Karpas-422 (cell line): ENCODE measurements at places on chromosomes 1 and 21.
A peak's percentile ranks its signal among the peaks of the same experiment; 100 is the strongest.

- DNase-seq: no peak
These were observed 2.3 kb upstream of the USP16 start for GRCh38 chr21:29022166-29022565.

- no peak for DNase-seq
These were observed 46.1 kb upstream of the TRAPPC10 start for GRCh38 chr21:43965911-43966585.

GRCh38 chr1:161374373-161374772 is 6.7 kb upstream of the CFAP126 start:
- DNase-seq: peak; percentile 67

- no peak for DNase-seq
These were observed 20.1 kb downstream of the CFHR5 start for GRCh38 chr1:196997423-196997822.

GRCh38 chr1:44826375-44827196 is 16.5 kb downstream of the PTCH2 start:
- DNase-seq: no peak

DNA sequence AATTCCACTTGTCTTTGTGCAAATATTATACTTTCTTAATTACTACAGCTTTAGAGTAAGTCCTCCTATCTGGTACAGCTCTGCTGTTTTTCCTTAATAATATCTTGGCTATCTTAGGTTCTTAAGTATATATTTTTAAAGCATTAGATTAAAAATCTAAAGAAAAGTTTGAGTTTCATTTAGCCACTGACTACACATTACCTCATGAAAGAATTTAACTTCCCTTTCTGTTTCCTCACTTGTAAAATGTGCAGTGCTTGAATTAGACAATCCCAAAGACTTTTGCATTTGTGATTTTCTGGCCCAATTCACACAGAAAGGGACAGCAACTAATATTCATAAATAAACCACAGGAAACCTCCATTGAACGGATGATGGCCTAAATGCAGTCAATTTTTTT is 126.4 kb upstream of the SAMSN1 start:
- no peak for DNase-seq

GRCh38 chr1:89089962-89090361 is 25.0 kb upstream of the GBP1 start:
- no peak for DNase-seq

DNA sequence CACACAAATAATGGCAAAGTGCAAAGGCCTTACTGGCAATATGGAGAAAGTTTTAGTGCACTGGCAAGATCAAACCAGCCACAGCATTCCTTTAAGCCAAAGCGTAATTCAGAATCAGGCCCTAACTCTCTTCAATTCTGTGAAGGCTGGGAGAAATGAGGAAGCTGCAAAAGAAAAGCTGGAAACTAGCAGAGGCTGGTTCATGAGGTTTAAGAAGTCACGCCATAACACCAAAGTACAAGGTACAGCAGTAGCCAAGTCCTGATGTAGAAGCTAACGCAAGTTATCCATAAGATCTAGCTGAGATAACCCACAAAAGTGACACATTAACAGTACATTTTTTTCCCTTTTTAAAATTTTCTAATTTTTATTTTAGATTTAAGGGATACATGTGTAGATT is 57.1 kb downstream of the SLC27A3 start:
- no peak for DNase-seq

DNA sequence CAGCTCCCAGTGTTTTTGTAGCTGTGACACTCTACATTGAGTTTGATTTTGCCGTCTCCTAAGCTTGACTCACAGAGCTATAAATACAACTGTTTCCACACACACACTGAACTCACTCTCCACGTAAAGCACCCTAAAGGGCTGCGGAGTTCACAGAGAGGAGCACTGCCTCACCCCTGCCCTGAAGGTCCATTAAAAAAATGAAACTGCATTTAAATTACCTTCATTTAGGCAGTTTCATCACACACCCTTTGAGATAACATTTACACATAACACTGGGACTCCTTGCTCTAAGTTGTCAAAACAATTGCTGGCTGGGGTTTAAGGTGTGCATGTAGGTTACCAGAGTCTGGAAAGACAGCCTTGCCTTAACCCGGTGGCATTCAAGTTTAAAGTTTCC is 137.1 kb upstream of the MAGI3 start:
- DNase-seq: no peak

DNA sequence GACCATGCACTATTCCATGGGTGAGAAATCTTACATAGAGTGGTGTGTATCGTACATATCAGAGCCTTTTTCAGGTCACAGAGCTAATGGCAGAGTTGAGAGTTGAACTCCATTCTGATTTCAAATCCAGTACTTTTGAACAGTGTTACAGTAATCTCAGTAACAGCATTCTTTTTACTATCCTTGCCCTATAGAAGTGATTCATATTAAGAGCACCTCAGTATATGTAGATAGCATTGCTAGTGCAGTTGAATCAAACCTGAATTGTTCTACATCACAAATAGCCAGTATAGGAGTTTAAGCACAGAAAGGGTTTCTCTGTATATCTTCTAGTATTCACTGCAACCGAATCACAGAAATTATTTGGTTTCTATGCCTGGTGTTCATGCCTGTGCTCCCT is 11.4 kb upstream of the GBP6 start:
- DNase-seq: no peak

DNA sequence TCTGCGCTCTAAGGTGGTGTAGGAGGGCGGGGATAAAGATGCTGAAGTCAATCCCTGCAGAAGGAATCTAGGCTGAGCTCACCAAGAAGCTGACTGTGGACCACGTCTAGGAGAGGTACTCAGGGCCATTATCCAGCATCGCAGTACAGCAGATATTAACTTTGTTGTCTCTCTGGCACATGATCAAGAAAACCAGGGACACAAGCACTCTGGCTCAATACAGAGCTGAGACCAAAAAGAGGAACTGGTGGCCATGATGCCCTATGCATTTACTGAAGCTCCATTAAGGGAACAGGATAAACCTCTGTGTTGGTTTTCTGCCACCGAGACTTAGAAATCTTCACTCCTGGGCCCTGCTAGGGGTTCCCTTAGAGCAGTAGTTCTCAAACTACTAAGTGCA is 38.0 kb upstream of the ANGPTL7 start:
- no peak for DNase-seq

DNA sequence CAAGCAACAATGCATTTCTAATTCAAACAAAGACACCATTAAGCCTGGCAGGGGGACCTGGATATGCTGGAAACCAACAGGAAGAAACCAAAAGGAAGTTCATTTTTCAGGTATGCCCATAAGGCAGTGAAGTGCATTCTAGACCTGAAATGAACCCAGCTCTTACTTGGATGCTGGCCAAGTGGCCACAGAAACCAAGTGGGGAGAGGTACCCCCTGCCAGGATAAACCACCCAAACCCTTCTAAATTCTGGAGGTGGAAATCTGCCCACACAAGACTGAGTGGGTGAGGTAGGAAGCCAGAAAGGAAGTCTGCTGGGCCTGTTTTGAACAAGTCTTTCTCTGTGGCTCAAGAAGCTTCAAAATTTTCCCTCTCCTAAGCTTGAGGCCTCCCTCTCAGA is 2.6 kb downstream of the CD5L start:
- no peak for DNase-seq

DNA sequence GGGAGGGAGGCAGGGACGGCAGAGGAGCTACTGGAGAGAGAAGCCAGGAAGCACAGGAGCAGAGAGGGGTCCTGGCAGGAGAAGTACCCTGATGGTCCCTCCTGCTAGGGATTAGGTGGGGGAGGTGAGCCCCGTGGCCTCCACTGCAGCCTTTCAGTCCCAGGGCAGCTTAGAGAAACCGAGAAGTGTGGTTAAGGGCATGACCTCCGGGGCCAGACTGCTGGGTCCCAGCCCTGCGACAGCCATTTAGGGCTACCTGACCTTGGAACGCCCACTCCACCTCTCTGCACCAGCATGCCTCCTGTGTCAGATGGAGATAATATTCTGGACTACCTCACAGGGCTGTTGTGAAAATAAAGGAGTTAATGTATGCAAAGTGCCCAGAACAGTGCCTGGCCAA is 47.4 kb downstream of the KCNN3 start:
- no peak for DNase-seq

GRCh38 chr1:246329900-246330299 is 177.2 kb downstream of the SMYD3 start:
- DNase-seq: no peak

DNA sequence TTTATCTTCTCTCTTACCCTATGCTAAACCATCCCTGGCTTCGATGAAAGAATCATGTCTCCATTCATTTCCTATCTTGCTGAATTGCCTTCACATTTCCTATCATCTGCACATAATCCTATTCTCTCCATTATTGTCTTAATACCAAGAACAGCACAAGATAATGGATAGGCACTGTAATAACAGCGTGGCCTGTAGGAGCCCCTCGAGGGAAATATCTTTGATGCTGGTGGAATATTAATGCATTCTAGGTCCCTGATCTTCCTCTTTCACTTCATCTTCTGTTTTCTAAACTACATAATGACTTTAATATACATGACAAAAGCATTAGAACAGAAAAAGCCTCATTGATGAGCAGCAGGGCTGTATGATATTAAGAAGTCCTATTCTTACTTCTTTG is 720.6 kb downstream of the RWDD3 start:
- DNase-seq: no peak

- DNase-seq: peak; percentile 76
These were observed 648 bp downstream of the FAM76A start for GRCh38 chr1:27726173-27727044.

- no peak for DNase-seq
These were observed 4.7 kb upstream of the PSMB2 start for GRCh38 chr1:35646043-35646442.

DNA sequence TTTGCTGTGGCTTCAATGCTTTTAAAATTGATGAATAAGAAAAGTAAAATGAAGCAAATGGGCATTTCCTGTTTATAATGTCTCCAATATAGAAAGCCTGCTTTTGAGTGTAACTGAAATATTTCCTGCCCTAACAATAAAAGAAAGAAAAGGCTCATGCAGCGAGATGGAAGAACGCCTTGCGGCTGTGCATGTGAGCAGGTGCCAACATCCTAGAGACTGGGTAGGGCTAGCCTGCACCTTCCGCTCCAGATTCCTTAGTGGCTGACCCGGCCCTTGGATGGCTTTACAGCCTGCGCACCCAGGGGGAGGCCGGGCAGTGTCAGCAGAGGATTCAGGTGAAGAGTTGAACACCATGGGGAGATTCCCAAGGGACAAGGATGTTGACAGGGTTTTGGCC is 21.8 kb downstream of the CNIH3 start:
- DNase-seq: no peak

DNA sequence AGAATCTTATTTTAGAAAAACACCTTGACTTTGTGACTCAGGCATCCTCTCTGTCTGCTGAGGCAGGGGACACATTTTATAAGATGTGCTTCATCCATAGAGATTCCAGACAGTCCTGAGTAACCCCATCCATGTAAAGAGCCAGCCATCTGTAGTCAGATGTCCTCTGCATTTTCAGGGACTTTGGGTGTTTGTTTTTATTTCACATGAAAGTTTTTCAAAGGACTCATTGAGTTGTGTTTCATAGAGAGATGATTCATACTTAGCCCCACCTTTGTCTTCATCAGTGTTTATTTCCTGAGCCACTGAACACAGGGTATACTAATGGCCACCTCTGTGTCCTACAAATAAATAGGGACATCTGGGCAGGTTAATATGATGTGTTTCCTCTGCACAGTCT is 280.4 kb downstream of the CACNA1E start:
- no peak for DNase-seq

GRCh38 chr21:38912789-38913119 is 107.0 kb downstream of the ETS2 start:
- DNase-seq: no peak

DNA sequence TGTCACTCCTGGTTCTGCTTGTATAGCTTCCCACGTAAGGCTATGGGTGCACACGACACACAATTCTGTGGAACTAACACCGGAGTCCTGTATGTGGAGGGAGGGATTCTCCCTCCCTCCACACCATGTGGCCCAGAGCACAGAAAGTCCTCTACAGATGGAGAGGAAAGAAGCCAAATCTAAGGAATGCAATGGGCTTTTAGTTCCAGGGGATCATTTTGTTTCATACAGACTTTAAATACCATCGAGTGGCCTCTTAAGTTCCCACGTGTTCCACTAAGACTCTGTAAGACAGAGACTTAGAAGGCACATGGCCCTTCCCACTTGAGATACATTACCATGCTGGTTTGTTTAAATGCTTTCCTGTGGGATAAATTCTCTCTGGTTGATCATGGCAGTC is 156.0 kb downstream of the TGFB2 start:
- no peak for DNase-seq

DNA sequence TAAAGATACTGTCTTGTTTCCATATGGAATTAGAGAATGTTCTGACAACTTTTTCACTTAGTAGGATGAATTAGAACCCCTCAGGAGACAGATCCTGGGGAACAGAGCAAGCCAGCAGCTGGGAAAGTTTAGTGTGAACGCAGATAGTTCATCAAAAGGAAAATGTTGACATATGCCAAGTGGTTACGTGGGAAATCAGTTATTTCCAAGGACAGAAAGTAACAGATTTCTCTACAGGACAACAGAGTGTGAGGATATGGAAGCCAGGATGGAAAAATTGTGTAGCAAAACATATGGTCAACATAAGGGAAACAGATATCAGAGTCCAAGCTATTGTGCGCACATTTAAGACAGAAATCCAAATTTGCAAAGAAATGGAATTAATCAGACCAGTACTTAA is 419.5 kb downstream of the LRRIQ3 start:
- no peak for DNase-seq

GRCh38 chr1:201946224-201946908 is at the start of gene LMOD1:
Gene LMOD1 (minus strand): TSS chr1:201946548. CDS start chr1:201946340, 208 bp downstream.
- no peak for DNase-seq

- peak; percentile 90 for DNase-seq
These were observed 8.0 kb downstream of the ALPL start for GRCh38 chr1:21517161-21517589.

DNA sequence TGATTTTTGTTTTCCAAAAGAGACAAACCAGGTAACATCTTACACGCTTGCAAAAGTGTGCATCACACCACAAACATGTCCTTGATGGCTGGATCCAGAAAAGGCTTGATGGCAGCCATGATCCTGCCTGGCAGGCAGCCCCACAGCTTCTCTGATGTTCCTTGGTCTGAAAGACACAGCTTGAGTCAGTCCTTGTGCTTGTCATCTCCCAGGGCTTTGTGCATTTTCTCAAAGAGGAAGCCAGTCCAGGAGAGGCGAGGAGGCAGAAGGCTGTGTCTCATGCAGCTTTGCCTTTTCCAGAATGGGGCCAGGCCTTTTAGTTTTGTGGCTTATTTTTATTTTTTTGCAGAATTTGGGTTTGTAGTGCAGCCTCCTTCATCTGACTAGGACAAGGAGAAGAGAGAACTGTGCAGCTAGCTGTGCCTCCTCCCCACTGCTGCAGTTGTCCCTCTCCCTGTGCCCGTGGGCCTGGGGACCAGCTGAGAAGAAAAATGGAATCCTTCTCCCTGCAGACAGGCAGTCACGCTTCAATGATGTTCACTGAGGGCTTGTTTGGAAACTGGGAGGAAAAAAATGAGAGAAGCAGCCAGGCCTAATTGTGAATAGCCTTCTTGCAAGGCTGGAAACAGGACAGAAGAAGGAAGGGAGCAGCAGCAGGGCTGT is 7.4 kb downstream of the FNDC5 start:
- DNase-seq: no peak

- no peak for DNase-seq
These were observed 46.5 kb downstream of the SAMD13 start for GRCh38 chr1:84347932-84348555.

GRCh38 chr1:240099748-240100147 is 8.1 kb downstream of the FMN2 start:
- DNase-seq: no peak

- DNase-seq: no peak
These were observed 323.7 kb downstream of the PLPP3 start for GRCh38 chr1:56255516-56256152.
